Adipocyte (in vitro differentiated cells): ENCODE measurements at places on chromosomes 4 and X.

DNA sequence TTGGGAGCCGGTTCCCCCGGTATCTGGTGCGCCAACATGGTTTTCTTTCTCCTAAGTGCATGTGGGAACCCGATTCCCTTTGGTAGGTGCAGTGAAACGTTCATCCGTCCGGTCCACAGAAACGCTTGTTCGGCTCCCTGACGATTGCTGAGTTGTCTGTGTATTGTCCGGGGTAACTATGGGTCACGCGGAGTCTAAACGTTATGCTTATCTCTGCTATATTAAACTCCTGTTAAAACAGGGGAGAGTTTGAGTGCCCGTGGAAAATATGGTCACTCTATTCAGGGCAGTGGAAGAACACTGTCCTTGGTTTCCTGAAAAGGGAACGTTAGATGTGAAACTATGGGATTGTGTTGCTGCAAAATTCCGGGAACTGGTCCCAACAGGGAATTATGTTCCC, 32.4 kb upstream of the MGST2 start:
- no peak for DNase-seq

- no peak for DNase-seq
Measured at GRCh38 chrX:7950865-7951264, 23.7 kb upstream of the PNPLA4 start.

DNA sequence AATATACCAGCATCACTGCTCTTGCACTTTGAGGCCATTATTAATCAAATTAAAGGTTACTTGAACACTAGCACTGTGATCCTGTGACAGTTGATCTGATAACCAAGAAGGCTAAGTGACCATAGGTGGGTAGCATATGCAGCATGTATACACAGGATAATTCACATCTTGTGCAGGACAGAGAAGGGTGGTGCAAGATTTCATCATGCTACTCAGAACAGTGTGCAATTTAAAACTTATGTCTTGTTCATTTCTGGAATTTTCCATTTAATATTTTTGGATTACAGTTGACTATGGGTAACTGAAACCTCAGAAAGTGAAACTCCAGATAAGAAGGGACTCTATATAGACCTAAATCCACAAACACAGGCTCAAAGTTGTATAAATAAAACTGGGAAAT, 78.2 kb upstream of the PDE5A start:
- peak; percentile 62 for DNase-seq

- no peak for DNase-seq
Measured at GRCh38 chr4:74635490-74636123, 158.7 kb downstream of the BTC start.

GRCh38 chrX:76172325-76172893, 453 bp upstream of the PBDC1 start:
- no peak for DNase-seq

DNA sequence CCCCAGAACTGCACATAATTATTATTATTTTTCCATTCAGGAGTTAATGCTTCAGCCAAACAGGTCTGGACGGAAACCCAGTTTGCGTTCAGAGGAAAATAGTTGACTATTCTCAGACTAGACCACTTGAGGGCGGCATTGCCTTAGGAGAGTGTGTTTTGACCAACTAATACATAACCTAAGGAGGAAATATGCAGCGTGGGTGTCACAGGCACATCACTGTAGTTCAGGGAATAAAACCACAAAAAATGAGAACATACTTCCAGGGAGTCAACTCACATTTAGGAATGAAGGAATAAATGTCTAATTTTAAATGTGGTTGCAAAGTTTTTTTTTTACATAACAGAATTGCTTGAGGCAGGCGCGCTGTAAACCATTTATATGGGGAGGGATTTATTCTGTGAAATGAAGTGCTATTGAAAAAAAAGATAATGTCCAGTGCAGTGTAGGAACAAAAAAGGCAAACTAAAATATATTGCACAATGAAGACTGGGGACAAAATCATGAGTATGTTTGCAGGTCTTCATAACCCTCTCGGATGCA, 93.3 kb downstream of the SYNPO2 start:
- DNase-seq: peak; percentile 97

DNA sequence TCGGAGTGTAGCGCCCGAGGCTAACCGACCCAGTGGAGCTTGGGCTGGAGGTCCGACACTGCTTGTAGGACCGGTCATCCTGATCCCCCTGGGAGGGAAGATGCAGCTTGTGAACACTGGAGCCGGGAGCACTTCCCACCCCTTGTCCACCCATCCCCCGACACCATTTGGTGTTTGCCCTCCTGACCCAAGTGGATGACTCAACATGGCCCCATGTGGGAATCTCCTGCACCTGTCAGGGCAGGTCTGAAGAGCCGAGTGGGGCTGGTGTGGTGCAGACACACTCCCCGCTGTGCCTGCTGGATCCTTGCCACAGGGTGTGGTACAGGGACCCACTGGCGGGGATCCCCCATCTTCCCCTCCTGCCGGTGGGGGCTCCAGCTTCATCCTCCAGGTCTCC, 90.0 kb upstream of the AFAP1 start:
- DNase-seq: no peak

DNA sequence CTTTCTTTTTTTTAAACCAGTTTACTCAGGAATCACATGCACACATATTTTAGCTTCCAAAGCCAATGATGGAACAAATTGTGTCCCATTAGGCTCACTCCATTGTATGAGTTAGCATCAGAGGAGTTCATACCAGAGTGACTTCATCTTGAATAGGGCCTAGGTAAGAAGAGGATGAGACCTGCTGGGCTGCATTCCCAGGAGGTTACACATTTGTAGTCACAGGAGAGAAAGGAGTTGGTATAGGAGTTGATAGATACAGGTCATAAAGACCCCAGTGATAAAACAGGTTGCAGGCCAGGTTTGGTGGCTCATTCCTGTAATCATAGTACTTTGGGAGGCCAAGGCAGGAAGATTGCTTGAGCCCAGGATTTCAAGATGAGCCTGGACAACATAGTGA, 9.3 kb downstream of the PDGFRA start:
- DNase-seq: no peak

GRCh38 chr4:141786946-141787345, 150.6 kb downstream of the IL15 start:
- DNase-seq: no peak

DNA sequence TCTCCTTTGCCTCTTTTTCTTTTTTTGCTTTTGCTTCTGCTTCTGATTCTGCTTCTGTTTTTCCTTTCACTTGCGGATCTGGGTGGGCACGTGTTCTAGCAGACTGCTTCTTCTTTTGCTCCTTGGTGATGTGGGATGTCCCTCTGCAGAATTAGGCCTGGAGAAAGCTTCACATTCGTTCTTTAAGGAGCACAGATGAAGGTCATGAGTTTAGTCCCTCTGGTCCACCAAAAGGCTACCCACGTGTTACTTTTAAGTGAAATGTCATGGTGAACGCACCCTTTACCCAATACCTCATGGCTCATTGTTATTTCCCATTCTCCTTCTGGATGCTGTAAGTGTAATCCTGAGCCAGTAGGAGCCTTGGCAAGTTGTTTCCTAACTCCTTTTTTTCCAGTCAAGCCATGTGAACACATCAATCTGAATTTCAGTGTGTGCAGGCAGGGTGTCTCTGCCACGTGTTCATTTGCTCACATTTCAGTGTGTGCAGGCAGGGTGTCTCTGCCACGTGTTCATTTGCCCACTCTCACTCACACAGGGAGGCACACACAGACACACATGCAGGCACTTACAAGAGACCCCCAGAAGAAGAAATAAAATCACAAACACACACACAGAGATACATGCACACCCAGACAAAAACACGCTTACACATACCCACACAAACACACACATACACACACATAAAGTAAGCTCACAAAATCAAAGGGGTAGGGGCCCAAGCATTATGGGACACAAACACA, 36.9 kb downstream of the NBDY start:
- DNase-seq: no peak

GRCh38 chrX:1205681-1206611, 6.5 kb downstream of the CRLF2 start:
- DNase-seq: peak; percentile 64

DNA sequence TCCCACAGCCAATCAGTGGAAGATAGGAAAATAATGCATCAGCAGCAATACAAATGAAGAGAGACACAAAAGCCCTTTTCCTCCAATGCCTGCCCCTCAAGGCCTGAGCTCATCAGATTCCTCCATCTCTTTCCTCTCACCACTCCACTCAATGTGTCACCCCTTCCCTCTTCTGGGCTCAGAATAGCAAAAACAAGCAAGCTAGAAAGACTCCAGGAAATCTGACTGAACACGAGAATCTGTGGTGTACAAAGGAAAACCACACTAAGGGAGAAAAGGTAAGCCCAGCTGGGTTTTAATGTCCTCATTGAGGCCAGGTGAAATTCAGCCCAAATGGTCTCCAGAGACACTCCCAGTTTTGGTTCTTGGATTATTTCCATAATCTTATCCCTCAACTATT, 46.3 kb downstream of the ARHGEF9 start:
- DNase-seq: no peak
